Activated effector memory CD4-positive, alpha-beta T cell treated with anti-CD3 and anti-CD28 coated beads, Interleukin-2, amount 50 U/mL, for 16 hours (primary cell): ENCODE measurements at places on chromosomes 1 and 21.
A peak's percentile ranks its signal among the peaks of the same experiment; 100 is the strongest.

DNA sequence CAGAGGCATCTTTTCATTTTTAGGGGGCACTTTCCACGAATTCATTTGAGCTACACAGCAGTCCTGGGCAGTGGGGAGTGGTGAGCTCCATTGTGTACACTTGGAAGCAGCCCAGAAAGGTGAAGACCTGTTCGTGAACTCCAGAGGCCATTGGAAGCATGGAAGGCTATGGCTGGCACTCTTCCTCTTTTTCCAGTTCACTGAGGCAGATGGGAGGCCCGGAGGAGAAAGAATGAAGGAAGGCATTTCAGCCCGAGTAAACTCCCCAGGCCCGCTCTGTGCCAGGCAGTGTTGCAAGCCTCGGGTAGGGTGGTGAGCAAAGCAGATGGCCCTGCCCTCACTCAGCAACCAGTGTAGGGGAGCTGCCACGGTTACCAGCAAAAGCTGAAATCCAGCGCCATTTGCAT, 673 bp upstream of the DHCR24 start:
- no peak for DNase-seq

- peak; percentile 76 for DNase-seq
Observed at GRCh38 chr1:156608036-156608674, 6.9 kb upstream of the GPATCH4 start.

DNA sequence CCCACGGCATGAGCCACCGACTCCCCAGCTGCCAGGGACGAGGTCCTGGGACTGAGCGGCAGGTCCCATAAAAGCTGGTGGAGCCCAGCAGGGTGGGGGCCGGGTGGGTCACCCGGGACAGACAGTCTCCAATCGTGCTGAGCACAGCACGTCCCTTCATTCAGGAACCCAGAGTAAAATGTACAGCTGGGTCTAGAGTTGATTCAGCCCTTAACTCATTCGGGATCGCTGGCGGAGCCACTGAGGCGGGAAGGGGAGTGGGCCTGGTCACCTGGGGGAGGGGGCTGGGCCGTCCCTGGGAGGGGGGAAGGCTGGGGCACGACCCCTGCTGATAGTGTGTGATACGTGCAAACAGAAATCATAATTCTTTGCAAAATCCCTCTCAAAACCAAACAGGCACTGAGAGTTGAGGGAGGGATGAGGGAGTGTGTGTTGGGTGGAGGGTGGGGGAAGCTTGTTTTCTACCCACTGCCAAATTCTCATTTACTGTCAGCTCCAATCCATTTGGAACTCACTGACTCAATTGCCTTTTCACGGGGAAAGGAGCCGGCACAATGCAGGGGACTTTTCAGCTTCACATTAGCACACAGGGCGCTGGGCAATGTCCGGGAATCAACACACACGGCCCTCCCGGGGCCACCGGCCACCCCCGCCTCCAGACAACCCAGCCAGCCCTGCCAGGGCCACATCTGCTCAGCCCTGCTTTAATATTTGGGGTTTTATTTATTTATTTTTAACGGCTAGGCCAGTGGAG, 13.8 kb downstream of the CASZ1 start:
- DNase-seq = no peak

GRCh38 chr1:111990026-111990877, 784 bp upstream of the KCND3 start:
- no peak for DNase-seq

GRCh38 chr1:75539230-75540116, 71.4 kb downstream of the SLC44A5 start:
- no peak for DNase-seq

DNA sequence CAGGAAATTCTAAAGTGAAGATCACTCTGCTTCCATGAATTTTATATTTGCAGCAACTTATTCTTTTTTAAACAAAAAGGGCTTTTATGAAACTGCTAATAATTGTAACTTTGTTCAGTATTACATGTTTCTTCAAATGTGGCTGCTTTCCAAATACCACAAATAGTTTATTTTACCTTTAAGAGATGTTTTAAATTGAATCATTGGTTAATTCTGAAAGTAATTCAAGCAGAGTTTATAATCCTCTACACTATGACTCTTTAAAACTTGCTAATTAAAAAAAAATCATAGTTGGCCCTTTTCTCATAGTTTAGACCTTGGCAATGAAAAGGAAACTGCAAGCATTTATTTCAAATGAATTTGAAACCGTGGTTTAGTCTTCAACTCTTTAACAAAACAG, 59.6 kb downstream of the SDCCAG8 start:
- no peak for DNase-seq

DNA sequence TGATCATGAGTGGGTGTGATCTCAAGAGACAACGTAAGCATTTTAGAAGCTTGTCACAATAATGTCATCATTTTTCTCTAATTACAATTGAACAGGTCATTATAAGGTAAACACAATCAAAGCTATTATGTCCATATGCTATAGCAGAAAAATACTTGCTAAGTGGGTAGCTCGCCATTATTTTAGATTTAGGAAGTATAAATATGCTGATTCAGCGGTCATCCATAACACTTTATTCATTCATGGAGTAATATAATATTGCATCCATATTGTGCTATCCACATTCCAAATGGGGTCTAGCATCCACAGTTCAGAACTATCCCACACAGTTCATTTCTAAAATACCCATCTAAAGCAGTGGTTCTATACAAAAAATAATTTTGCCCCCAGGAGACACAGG, 8.4 kb downstream of the KRTAP15-1 start:
- no peak for DNase-seq

DNA sequence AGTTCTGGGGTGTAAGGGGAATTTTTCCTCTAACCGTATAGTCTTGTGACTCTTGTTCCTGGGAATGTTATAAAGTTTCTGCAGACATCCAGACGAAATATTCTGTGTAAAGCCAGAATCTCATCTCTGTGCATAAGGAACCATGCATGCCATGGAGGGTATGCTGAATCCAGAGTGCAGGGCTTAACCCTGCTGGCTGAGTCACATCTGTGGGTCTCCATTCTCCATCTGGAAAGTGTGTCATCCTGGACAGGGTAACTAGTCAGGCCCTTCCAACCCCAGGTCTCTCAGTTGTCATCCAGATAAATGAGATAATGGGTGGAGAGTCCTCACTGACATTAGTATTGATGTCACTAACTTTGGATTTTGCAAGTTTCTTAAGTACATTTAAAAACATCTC, 48.8 kb downstream of the ATP5PO start:
- no peak for DNase-seq

DNA sequence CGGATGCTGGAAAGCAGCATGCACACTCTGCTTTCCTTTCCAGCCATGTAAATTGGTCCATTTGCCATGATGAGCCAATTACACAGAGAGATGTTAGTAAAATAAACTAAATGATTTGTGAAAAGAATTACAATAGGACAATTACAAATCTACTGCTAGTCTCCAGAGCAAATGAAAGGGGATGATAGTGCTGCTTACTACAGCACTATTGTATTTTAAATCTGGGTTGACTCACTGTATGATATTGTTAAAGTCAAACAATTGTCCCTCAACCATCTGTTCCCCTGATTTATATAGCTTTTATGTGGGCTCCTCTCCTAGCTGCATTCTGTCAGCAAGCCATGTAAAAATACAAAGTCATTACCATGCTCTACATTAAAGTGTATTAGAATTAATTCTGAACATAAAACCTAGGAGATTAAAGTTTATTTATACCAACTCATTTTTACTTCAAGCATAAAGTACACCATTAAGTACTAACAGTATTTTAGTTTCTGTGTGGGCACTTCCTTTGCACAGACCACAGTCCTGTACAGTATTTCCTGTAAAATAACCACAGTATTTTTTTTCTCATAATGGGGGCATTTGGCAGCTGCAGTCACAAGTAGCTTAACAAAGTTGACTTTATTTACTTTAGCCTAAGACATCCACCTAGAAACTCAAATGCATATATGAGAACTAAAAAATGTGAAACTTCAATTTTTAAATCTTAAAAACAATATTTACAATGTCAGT, 135.8 kb downstream of the VAV3 start:
- DNase-seq = no peak

DNA sequence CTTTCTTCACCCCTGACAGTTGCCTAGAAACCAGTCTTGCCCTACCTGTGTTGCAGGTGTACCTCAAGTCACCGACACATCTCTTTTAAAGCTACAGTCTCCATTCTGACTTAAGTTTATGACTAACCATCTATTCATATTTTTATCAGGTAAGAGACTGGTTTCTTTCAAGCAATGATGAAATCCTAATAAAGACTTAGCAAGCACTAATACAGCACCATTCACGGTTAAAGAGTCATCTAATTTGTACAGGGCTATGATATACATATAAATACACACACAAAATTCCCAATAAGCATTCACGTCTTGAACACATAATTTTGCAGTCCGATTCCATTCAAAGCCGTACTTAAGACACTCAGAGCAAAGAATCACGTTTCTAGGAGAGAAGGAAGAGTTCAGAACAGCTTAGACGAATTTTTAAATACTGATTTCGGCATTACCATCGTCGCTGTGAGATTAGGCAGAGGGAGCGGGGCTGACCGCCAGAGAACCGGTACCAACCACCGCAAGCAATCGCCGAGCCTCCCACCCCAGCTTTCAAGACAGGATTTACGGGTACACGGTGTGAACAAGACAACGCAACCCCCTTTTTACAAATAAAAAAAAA, 943 bp downstream of the ERRFI1 start:
- no peak for DNase-seq

DNA sequence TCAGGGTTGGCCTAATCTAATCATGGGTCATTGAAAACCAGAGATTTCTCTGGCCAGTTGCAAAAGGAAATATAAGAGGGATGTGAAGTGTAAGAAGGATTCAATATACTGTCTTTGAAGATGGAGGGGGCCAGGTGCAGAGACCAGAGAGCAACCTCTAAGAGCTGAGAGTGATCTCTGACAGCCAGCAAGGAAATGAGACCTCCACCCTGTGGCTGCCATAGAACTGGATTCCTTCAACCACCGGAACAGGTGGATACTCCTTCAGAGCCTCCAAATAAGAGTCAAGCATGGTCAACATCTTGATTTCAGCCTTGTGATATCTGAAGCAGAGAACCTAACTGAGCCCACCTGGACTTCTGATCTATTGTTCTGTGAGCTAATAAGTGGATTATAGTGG, 128.4 kb downstream of the CYYR1 start:
- no peak for DNase-seq

GRCh38 chr1:196660852-196661251, 9.0 kb downstream of the CFH start:
- DNase-seq = no peak

DNA sequence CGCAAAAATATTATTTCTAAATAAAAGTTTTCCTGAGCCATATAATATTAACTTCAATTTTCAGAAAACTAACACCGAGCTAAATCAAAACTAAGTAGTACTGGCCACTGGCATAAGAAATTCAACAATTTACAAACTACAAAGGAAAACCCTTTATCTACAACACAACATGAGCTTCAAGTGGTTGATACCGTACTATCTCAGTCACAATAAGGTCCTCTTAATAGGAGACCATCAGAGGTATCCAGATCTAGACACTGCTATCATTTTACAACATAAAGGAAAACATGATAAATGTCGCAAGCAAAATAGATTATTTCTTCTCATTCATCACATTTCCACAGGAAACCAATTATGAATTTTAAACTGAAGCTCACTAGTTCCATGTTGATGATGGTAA, 39.5 kb downstream of the GATAD2B start:
- no peak for DNase-seq

GRCh38 chr21:45282283-45283034, 5.2 kb downstream of the POFUT2 start:
- peak; percentile 46 for DNase-seq

GRCh38 chr1:8118031-8118451, 91.9 kb upstream of the ERRFI1 start:
- DNase-seq = no peak

DNA sequence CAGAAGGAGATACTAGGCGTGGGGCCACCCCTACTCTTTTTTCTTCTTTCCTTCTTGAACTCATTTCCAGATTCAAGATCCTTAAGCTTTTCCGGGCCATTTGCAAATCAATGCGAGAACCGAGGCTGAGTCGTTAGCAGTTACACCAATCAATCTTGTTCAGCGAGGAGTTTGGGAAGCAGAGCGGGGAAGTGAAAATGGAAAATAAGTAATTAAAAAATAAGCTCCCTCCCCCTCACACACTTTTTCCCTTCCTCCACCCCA, 1.7 kb upstream of the NEGR1 start:
- DNase-seq = no peak

- no peak for DNase-seq
Observed at GRCh38 chr1:202133001-202133400, 10.3 kb downstream of the GPR37L1 start.

DNA sequence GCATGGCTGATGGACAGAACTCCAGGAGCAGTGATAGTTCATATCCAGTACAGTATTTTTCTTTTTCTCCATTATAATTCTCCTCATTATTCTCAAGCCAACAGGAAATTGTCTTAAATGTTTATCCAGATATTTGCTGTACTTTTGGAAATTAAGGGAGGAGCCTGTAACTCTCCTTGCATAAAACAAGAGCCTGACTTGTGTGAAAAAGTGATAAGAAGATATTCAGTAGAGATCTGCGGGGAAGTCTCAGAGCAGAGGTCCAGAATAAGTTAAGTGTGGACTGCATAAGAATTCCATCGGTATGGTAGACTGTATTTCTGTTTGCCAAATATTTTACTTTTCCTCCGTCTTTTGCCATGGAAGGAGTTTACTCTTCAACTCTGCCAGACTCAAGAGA, 70.2 kb downstream of the BACH1 start:
- DNase-seq = no peak

- DNase-seq = no peak
Observed at GRCh38 chr1:202578565-202578964, 131.7 kb downstream of the SYT2 start.

- no peak for DNase-seq
Observed at GRCh38 chr1:220999872-221000863, 120.9 kb downstream of the HLX start.

DNA sequence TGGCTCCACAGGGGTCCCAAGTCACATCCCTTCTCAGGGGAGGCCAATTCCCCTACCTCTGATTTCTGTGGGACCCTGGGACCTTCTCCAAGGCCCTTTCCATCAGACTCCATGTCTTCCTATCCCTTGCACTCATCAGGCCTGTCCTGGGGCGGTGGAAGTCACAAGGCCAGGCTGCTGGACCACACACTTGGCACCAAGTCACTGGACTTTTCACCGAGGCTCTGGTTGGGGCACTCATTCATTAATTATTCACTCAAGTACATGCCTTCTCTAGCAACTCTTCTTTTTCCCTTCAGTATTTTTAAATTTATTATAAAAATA, 11.2 kb upstream of the FOXO6 start:
- peak; percentile 17 for DNase-seq

DNA sequence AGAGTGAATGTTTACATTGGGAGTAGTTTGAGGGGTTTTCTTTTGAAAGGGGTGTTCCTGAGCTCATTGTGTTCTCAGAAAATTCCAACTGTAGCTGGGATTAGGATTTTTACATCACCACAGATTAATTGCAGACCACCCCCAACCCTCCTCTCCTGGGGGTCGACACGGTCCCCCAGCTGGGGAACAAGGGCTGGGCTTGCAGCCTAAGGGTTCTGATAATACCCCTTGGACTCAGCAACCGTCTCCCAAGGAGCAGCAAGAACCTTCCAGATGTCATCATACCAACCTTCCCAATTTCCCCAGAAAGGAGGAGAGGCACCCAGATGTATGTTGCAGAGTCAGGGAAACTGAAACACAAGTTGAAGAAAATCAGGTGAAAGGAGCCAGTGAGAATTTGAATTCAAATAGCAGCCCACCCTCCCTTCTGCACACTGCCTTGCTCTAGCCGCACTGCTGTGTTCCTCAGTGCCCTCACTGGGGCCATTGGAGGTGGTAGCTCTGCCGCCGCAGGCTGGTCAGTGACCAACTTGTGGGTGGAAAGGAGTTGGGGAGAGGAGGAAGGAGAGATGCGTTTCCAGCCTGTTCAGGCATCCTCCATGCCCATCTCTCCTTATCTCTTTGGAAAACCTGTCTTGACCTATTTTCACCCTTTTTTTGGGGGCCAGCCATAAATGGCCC, 14.7 kb upstream of the IGFN1 start:
- DNase-seq = peak; percentile 38
